HEK293T (cell line): ENCODE measurements at places on chromosomes 2 and 18.

GRCh38 chr2:46666044-46666679 lies 186.8 kb downstream of the TMEM247 start:
- no peak for DNase-seq

DNA sequence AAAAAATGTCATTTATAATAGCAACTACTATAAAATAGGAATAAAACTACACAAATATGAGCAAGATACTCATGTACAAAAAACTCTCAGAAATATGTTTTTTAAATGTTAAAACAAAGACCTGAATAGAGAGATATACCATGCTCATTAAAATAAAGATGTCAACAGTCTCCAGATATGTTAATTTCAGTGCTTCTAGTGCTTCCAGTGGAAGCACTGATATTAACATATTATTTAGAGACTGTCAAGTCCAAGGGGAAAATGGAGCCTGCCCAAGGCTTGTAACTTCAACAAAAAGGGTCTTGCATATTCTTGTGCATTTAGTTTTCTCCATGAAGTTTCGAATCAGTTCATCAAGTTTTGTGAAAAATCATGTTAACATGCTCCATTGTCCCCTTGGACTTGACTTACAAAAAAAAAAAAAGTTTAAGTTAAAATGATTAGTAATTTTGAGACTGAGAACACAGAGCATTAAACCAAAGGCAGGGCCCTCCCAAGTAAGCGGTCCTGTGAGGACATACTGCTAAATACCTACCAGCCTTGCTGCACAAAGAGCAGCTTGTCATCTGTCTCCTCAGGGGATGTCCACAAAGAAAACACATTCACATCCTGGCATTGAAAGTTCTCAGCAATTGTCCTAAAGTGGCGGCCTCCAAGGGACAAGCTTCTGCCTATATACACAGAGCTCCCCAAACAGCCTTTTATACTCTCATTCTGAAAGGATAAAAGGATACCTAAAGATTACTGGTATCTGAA lies 501.9 kb upstream of the CHAC2 start:
- no peak for DNase-seq

DNA sequence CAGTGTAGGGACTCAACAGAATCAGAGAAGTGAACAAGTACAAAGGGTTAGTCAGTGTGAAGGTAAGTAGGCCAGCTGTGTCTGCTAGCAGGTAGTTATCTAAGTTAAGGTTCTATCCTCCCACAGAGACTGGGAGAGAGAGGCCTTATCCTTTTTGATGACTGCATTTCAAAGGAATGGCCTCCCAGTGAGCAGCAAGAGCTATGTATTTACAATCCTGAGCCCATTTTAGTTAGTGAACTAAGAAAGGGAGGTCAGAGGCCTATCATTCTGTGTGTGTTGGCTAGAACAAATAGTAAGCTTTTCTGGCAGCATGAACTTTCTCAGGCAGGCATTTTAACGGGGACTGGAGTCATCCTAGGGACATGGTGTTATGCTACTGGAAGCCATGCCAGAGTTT lies 182.9 kb downstream of the VWC2L start:
- DNase-seq, result peak; percentile 9

DNA sequence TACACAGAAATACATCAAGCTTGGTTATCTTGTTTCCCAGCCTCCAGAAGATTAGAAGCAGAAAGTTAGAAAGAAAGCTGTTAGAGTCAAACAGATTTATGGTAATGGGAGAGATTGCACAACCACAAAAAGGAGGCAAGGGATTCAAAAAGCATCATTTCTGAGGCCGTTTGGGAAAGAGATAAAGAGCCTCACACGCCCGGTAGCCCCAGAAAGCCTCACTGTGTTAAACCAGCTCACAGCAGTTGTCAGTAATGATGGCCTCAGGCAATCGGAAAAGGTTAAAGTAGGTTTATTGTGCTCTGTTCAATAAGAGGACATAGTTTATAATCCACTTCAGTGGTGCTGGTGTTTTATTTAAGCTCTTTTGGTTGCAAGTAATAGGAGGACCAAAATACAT lies 111.3 kb downstream of the DCC start:
- no peak for DNase-seq

- no peak for DNase-seq
Measured at GRCh38 chr2:218713922-218714321, 3.3 kb downstream of the TTLL4 start.

DNA sequence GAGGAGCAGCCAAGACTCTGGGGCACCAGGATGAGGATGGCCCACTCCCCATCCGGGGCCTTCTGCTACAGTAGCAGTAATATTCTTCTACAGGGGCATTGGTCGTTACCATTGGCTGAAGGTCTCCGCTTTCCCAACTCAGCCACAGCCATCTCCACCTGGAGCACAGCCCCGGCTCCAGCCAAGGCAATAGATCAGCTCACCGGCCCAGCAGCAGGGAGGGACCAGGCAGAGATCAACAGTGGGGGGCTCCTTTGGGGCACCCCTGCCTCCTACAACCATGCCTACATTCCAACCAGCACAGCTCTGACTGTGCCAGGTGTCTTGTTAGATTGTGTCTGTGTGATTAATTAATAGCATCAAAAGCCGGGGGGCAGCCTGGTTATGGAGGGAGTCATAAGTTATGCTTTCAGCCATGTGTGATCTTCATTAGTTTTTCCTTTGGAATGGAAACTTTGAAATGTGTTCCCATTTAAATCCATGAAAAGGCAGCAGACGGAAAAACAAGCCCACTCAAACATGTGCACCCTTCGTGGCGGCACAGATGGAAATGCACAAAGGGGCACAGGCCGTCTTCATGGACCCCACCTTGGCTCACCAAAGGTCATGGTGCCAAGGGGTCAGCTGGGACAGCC lies 68.6 kb upstream of the BZW1 start:
- DNase-seq, result no peak

DNA sequence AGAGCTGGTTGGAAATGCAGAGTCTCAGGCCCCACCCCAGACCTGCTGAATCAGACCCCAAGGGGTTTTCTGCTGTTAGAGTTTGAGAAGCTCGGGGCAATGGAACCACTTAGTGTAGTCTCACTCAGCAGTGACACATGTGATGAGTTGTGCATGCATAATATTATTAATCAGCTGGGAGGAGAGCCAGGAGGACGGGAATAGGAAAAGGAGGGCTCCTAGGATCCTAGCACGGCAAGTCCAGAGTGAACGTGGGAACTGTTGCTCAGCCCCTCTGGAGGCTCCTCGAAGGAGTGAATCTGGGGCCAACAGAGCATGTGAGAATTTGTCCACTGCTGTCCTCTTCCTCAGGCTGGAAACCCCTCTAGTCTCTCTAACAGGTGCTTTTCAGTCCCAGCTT lies 87.1 kb downstream of the HS1BP3 start:
- DNase-seq, result no peak

GRCh38 chr18:78975699-78976335 lies 3.8 kb upstream of the SALL3 start:
- no peak for DNase-seq

DNA sequence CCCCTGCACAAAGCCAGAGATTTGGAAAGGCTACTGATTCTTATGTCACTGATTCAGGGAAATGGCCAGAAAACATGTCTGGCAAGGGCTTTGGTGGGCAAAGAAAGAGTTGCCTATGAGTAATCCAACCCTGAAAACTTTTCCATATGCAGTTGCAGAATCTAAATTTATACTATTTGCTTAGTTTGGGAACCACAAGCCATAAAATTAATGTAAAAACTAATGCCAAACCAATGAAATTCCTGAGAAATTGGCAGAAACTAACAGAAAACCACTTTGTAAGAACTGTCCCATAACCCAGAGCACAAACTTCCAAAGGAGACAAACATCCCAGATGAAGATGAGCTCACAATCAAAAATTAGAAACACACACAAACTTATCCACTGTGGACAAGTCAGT lies 48.8 kb downstream of the TCF4 start:
- no peak for DNase-seq

- DNase-seq, result no peak
Measured at GRCh38 chr2:223182356-223182755, 130.4 kb downstream of the KCNE4 start.

GRCh38 chr2:84636080-84636971 lies 120.0 kb downstream of the DNAH6 start:
- DNase-seq, result no peak

GRCh38 chr2:185668710-185669109 lies 69.9 kb upstream of the FSIP2 start:
- no peak for DNase-seq

DNA sequence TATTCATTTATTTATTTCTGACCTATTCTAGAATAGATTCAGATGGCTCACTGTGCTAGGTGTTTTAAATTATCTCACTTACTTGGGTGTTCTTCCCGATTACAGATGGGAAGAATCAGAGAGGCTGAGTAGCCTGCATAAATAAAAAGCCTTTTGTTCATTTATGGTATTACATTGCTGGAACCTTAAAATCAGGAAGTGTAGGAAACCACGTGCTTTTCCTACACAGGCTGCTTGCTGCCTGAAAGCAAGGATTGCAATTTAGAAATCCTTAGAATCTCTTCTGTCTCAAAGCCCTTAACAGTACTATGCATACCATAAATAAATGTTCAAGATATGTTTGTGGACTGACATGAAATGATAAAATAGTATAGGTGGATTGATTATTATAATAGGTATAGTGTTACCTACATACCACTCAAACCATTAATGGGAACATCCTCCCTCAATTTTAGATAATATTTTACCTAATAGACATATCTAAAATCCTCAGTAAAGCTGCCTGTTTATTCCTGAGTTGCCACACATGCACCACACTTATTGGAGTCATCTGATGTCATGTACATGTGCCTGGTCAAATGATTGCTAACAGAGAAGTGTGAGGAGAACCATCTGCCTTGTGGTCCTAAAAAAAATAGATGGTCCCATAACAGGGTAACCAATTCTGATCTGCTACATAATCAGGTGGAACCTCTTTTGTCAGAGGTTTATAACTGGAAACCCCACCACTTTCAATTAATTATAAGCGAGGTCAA lies 73.5 kb upstream of the C2orf15 start:
- DNase-seq, result no peak

DNA sequence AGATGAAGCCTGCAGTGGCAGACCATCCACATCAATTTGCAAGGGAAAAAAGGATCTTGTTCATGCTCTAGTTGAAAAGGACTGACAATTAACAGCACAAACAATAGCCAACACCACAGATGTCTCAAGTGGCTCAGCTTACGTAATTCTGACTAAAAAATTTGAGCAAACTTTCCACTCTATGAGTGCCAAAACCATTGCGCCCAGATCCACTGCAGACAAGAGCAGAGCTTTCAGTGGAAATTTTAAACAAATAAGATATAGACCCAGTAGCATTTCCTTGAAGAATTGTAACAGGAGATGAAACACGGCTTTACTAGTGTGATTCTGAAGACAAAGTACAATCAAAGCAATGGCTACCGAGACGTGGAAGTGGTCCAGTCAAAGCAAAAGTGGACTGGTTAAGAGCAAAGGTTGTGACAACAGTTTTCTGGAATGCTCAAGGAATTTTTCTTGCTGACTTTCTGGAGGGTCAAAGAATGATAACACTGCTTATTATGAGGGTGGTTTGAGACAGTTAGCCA lies 12.0 kb upstream of the ZNF396 start:
- no peak for DNase-seq

DNA sequence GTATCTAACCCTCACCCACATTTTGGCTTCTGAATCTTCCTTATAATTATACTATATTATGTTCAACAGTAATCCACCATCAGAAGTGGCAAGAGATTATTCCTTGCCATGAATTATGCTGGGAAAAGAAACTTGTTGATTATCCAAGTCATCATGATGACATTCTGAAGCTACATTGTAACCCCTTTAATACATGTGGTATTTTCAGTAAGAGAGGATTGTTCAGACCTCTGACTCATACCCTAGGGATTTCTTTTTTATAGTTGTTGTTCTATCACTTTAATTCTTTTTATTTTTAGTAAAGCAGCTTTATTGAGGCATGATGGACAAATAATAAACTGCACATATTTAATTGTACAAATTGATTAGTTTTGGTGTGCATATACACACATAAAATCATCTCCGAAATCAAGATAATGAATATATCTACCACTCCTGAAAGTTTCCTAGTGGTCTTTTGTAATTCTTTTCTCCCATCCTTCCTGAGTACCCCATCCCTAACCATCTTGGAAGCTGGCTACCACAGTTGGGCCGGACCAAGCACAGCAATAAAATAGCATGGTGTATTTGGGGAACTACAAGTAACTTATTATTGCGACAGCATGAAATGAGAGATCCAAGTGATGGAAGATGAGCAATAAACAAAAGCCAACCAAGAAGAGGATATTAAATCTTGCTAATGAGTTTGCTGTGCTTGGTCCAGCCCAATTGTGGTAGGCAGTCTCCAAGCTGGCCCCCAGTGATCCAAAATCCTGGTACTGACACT lies 159.9 kb downstream of the BARD1 start:
- DNase-seq, result no peak

GRCh38 chr2:120859128-120859527 lies 123.5 kb downstream of the GLI2 start:
- DNase-seq, result no peak

DNA sequence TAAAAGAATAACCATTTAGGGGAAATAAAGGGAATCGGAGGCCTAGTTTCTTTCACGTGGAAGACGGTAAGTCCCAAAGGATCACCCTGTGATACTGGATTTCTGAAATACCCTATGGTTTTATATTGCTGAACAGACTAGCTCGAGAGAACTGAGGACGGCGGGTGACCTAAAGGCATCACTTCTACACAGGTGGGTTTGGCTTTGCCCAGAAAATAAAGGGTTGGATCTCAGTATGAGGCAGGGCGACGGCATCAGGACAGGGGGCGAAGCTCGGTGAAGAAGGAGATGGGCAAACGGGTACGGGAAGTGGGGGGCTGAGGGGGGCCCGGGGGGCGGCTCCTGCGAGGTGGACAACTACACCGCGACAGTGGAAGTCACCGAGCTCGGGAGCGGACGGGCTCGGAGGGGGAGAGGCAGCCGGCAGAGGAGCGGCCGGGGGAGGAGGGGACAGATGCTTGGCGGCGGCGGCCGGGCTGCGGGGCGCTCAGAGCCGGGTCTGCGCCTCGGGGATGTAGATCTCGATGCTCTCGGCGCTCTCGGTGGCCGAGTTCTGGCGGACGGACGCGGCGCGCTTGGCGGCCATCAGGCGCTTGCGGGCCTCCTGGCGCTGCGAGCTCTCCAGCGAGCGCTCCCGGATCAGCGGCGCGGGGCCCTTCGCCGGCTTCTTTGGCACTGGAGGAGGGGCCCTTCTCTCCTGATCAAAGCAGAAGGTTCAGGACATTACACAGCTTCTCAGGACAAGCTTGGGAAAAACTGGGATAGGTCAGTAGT lies 48.9 kb downstream of the TGIF1 start:
- peak; percentile 50 for DNase-seq

GRCh38 chr2:69483696-69484095 lies 46.5 kb upstream of the NFU1 start:
- no peak for DNase-seq
